ENCODE measurements at places on chromosomes 3 and 15. TPM values are rescaled to one million over a fixed set of nuclear protein-coding genes. Genes with fewer than 3 reads are reported as not detected.

Gene ATP2C1
- 66.2 TPM for total RNA-seq

Gene ABI3BP
- total RNA-seq, result 38.0 TPM

Gene DNASE1L3
- not detected for total RNA-seq

Gene LRRC49
- 2.7 TPM for total RNA-seq

Gene TUSC2
- total RNA-seq, result 41.2 TPM

Gene VIPR1
- total RNA-seq, result 0.31 TPM

All from cardiac ventricle fibroblast (primary cell).